Endodermal cell (in vitro differentiated cells): ENCODE measurements at places on chromosomes 1 and 21. TPM values are rescaled to one million over a fixed set of nuclear protein-coding genes. Genes with fewer than 3 reads are reported as not detected.

HMCN1 gene
- total RNA-seq, result 4.2 to 7.4 TPM (median 7.4 TPM) in 3 replicates

ODF2L gene
- total RNA-seq, result 55.6 and 77.6 TPM in 2 replicates

EPHX1 gene
- total RNA-seq, result 74.6 and 84.1 TPM in 2 replicates

PADI2 gene
- 2.7 to 4.6 TPM (median 2.8 TPM) in 3 replicates for total RNA-seq

TFF3 gene
- 5.2 and 5.5 TPM in 2 replicates for total RNA-seq
